ENCODE measurements at places on chromosomes 13 and 19. TPM values are rescaled to one million over a fixed set of nuclear protein-coding genes. Genes with fewer than 3 reads are reported as not detected.

Gene HAUS5
- total RNA-seq = 32.0 TPM

Gene TLE6
- 4.2 TPM for total RNA-seq

Gene IGFL2
- total RNA-seq = not detected

Gene FBXO17
- 0.21 TPM for total RNA-seq

DNA sequence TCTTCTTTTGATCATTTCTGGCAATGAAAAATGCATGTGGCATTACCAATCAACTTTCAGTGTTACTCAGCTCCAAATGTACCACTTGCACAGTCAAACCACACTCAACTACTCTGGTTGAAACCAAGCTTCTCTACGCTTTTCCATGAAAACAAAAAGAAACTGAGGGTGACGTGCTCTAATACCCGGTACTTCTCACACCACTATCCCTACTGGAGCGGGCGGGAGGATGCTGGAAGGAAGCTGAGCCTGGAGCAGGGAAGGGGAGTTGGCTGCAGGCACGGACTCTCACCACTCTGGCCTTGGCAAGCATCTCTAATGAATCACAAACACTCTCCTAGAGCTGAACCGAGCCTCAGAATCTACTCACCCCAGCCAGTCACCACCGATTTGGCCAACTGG lies 48.2 kb downstream of the STK24 start:
- peak; percentile 78 for ATAC-seq

DNA sequence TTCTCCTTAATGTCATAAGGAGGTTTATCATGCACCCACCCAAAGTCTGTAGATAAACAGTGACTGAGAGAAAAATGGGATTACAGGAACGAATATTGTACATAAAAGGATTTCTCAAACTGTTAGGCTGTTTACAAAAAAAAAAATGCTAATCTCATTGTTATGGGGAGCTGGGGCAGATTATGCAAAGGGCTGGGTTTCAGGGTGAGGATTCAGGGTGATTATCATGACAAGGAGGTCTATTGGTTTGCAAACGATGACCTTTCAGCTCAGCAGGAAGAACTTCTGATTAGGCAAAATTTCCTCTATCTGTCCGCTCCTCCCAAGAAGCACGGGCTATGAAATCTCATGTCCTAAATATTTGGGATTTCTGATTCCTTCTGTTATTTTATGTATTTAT lies 41.4 kb downstream of the NLRP12 start:
- no peak for ATAC-seq

DNA sequence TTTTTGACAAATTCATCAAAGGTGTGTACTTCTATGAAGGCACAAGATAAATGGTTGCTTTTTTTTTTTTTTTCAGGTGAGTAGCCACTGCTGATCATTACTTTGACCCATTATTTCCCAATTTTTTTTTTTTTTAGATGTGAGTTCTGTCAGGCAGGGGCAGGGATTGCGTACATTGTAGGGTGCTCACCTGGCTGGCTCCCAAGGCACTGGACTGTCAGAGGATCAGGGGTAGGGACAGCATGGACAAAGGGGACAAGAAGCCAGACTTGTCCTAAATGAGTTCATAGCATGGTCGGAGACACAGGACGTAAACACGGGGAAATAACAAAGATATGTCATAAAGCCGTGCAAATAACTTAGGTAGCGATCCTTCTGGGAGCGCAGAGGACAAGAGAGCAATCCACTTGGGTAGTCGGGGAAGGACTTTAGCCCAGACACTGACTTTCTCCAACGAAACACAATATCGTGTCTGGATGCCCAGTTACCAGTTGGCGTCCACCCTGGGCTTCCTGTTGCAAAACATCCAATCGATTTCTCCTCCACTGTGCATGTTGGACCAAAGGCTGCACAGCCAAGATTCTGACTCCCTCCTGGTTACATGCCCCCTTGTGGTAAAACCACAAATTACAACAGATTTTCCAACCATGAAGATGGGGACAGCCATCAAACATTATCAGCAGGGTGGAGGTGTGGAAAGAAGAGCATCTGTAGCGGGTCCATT lies 27.5 kb upstream of the KATNAL1 start:
- ATAC-seq = peak; percentile 59

- no peak for ATAC-seq
Observed at GRCh38 chr13:52085421-52085820, 43.5 kb downstream of the NEK5 start.

GRCh38 chr13:42110410-42111155 lies 62.1 kb downstream of the DGKH start:
- peak; percentile 32 for ATAC-seq

DNA sequence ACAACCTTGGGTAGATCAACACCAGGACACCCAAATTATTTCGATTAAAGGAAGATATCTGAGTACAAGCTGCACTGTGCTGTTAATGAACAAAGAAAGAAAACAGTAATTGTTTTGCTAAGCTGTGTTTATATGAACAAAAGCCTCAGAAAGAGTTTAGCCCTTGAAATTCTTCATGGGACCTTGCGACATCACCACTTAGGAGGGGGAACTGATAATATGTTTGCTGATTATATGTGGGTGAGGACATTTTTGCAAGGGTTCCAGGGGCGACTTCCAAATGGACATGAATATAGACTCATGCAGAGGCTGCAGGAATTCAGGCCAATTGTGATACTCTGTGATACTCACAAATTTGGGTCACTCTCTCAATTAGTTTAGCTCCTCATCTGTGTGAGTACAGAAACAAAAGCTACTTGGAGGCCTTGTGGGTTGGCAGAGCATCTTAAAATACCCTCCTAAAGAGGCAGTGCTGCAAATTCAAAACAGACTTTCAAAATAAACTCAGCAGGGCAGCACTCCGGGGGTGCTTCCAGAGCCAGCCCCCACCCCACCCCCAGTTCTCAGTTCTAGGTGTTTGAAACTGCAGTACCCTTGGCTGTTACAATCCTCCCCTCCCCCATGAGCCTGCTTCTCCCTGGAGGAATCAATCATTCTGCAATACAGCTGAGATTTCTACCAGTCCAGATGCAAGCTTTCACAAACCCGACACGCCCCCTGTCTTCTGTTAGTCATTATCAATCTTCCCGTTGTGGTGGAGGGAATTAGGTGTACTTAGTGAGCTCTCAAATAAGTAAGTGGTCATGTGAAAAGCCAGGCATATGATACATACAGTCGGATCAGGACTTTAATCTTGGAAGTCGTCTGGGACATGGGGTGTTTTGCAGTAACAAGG lies 97.0 kb upstream of the MBNL2 start:
- peak; percentile 65 for ATAC-seq
